ENCODE measurements at places on chromosomes 11 and 22. TPM values are rescaled to one million over a fixed set of nuclear protein-coding genes. Genes with fewer than 3 reads are reported as not detected.

The PGA5 gene
- 0.69 TPM for total RNA-seq

The SLC22A6 gene
- total RNA-seq = not detected

The EWSR1 gene
- total RNA-seq = 443 TPM

The SERPING1 gene
- 196 TPM for total RNA-seq

The FXYD2 gene
- total RNA-seq = 7.7 TPM

The GLB1L3 gene
- total RNA-seq = not detected

The C11orf86 gene
- total RNA-seq = not detected

The C11orf21 gene
- total RNA-seq = 0.87 TPM

The SVIP gene
- 25.7 TPM for total RNA-seq

The JHY gene
- 3.5 TPM for total RNA-seq

The MMP8 gene
- total RNA-seq = not detected

Data from progenitor cell of endocrine pancreas (in vitro differentiated cells).